Mesenchymal stem cell (in vitro differentiated cells and primary cell): ENCODE measurements at places on chromosomes 16 and 17.

- DNase-seq, result peak; percentile 83
Observed at GRCh38 chr16:68520649-68521086, 18.4 kb upstream of the ZFP90 start.

DNA sequence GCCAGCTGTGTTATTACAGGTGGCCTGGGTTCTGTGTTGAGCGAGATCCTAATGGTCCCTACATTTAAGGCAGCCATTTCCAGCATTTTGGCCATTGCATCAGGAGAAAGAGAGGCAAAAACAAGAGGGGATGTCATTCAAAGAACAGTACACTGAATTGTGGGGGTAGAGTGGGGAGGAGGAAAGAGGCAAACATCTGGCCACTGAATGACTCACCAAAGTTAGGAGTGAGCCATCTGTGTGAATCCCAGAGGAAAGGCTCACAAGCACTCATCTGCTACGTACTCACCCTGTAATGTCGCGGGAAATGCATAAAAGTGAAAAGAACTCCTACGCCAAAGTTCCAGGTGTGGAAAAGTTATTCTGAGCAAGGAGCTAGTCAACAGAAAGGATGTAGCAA lies 16.7 kb downstream of the KRABD2 start:
- peak; percentile 88 for DNase-seq

- DNase-seq, result peak; percentile 88
Observed at GRCh38 chr16:55508941-55509931, at the start of gene LPCAT2. Gene LPCAT2, plus strand, starts transcription at chr16:55509072. Its CDS starts 110 bp downstream, at chr16:55509182.

DNA sequence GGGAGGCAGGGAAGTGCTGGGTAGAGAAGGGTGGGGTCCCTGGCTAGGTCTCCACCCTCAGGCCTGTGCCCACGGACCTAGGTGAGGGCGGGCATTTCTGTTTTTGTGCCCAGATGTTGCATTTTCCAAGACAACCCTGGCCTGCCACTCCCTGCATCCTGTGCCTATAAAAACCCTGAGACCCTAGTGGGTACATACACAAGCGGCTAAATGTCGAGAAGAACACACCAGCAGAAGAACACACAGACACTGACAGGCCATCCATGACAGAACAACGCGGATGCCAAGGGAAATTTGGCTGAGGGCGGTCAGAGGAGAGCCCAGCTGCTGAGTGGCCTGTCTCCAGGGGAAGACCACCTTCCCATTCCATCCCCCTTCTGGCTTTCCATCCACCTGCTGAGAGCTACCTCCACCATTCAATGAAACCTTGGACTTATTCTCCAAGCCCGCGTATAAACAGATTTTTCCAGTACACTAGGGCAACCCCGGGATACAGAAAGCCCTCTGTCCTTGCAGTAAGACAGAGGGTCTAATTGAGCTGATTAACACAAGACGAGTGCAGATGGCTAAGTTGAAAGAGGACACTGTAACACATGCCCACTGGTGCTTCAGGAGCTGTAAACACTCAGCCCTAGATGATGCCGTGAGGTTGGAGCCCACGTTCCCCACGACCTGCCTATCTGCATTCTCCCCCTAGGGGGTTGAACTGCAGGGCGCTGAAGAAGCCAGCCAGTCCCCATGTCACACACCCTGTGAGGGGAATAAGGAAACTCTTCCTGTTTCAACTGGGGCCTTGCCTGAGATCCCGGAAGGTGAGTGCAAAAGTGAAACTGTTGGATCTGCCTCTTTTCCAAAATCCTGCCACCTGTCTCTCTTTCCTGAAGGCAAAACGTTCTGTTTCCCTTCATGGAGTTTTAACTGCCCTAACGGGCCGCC lies 147.2 kb upstream of the COX10 start:
- DNase-seq, result no peak

- no peak for DNase-seq
Observed at GRCh38 chr17:78121801-78122215, 6.7 kb downstream of the TMC6 start.

- no peak for DNase-seq
Observed at GRCh38 chr16:29975811-29976511, 2.3 kb downstream of the TAOK2 start.

- DNase-seq, result no peak
Observed at GRCh38 chr17:31741371-31741770, 117.7 kb downstream of the COPRS start.

DNA sequence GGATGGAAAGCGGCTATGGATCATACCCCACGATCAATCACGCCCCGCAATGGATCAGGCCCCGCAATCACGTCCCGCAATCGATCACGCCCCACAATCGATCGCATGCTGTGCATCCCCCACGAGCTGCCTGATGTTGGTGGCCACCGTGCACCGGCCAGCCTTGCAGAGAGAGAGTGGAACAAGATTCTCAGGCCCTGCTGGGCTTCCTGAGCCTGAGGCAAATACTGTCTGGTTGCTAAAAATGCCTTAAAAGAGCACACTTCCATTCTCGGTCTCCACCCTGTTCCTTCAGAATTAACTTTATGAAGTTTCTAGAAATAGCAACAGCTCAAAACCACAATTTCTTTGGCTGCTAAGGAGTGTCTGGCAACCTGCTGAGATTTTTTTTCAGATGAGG lies 81.5 kb downstream of the VPS53 start:
- DNase-seq, result peak; percentile 17

DNA sequence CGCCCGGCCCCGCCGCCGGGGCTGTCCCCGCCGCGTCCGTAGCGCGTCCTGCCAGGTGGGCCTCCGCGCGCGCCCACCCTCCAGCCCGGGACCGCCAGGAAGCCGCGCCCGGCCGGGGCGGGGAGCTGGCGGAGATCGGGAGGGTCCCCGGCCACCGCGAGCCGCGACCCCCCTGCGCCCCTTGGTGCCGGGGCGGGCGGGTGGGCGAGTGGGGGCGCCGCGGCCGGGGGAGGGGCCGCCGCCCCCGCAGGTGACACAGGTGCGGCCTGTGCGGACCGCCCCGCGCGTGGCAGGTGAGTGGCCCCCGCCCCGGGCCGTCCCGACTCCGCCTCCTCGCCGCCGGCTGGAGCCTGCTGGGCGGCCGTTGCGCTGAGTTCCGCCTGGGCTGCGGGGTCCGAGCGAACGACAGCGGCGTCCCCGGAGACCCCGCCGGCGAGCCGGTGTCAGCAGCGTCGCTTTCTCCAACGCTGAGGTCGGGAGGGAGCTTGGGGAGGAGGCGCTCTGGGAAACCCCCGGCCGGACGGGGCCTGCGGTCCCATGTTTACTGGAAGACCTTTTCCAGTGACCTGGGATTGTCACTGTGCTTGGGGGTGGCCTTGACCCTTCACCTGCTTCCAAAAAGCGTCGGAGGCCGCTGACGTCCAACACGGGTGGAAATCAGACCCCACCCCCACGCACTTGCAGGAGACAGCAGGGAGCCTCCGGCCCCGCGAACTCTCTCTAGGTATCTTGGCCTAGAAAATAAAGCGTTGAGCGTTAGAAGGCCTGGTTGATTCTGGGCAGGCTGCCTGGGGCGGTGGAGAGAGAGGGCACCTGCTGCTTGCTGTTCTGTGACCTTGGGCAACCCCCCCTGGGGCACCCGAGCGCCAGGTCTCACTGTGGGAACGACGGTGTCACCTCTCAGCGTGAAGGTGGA lies 542 bp downstream of the KLHL36 start:
- peak; percentile 51 for DNase-seq

DNA sequence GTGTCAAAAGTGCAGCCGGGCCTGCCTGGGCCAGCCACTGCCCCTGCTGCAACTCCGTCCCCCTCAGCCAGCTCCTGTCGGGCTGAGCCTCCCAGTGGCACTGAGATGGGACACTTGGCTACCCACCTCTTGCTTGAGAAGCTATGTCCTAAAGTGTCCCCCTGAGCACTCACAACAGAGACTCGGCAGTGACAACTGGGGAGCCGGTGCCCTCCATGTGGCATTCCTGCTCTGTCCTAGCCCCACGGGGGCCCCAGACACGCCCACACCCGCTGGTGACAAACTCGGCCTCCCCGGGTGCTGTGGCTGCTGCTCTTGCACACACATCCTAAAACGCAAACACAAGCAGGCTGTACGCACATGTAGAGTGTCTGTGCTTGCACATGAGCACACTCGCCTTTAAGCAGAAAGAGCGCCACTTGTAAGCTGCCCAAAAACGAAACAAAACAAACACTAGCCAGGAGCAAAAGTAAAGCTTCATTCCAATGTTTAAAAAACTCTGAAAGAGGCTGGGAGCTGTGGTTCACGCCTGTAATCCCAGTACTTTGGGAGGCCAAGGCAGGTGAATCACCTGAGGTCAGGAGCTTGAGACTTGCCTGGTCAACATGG lies 253.9 kb downstream of the RBFOX3 start:
- DNase-seq, result no peak

DNA sequence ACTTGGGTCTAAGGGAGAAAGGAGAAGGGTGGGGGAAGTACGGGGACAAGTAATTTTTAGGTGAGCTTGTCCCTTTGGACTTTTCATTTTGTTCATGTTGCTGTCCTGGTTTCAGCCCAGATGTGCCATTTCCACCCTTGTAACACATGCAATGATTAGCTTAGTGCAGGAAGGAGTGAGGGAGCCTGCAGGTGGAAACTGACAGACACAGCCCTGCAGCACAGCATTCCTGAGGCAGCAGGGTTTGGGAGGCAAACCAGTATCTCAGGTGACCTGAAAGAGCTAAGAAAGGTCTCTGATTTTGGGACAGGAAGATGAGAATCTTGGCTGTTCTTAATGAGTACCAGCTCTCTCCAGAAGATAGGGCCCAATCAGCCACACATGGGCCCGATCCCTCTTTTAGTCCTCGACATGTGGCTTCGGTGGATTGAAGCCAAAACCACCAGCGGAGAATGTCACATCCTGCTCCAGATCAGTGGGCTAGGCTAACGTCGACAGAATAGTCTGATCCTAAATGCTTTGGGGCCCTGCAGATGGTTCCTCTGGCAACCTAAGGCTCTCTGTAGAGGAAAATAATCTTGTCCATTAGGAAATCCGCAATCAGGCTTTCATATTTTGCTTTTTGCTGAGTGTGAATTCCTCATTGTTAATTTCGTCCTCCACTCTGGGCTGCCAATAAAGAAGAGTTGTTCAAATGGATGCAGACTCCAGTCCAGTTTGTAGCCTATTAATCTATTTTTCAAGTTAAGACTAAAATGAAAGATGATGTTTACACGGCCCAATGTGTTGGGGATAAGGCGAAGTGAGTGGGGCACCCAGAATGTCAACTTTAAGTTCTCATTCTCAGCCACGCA lies 3.8 kb upstream of the RNF157 start:
- no peak for DNase-seq

GRCh38 chr17:29749045-29749825 lies 126.5 kb upstream of the CORO6 start:
- no peak for DNase-seq

GRCh38 chr16:4915226-4915761 lies 21.7 kb downstream of the PPL start:
- DNase-seq, result peak; percentile 77
